ENCODE measurements at places on chromosomes 4 and X.

GRCh38 chrX:12443534-12444098, 305.3 kb downstream of the FRMPD4 start:
- no peak for DNase-seq

GRCh38 chr4:83618991-83619645, 83.2 kb downstream of the GPAT3 start:
- DNase-seq = no peak

GRCh38 chr4:138749303-138749702, 266.3 kb upstream of the NOCT start:
- no peak for DNase-seq

DNA sequence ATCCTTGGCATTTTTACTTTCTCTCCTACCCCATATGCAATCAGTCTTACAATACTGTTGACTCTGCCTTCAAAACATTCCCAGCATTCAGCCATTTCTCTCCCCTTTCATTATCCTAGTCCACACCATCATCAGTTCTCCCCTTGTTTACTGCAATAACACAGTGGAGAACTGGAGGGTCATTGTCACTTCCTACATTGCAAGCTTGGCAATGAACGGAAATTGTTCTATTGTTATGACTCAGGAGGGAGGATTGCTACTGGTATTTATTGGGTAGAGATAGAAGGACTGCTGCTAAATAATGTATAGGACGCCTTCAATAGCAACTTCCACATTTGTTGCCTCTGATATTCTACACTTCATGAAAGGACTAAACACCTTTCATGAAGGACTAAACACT, 231.8 kb downstream of the BANK1 start:
- no peak for DNase-seq

GRCh38 chrX:53195401-53195800, 29.6 kb downstream of the KDM5C start:
- no peak for DNase-seq

- DNase-seq = no peak
Measured at GRCh38 chr4:61517144-61517543, 317.0 kb downstream of the ADGRL3 start.

DNA sequence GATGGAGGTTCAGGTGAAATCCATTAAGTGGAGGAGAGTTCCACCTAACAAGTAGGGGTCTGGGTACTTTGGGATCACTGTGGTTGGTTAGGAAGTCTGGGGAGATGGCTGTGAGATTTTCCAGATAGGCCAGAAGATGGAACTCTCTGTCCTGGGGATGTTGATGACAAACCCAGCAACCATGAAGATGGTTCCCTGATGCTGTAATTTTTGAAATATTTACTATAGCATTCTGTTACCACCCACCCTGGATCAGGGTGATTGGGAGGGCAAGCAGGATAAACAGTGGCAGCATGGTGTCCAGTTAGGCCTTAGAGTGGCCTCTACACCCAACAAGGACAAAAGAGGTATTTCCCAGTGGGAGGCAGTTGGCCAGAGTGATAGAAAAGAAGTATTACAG, 15.9 kb upstream of the NELFA start:
- no peak for DNase-seq

GRCh38 chrX:21266949-21267348, 107.3 kb upstream of the CNKSR2 start:
- no peak for DNase-seq

DNA sequence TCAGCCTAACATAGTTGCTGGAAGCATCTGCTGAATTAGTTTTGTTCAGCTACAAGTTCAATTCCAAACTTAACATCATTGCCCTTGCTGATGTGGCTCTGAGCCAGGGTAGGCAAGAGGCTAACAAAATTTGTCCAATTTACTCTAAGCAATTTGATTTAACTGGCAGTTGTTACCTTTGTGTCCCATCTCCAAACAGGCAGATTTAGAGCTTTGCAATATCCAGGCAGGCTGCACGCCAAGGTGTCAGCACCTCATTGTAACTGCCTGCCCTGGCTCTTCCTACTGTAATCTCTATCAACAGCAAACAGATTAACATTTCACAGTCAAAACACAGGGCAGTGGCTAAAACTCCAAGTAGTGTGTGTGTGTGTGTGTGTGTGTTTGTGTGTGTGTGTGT, 2070.6 kb downstream of the PCDH7 start:
- no peak for DNase-seq

DNA sequence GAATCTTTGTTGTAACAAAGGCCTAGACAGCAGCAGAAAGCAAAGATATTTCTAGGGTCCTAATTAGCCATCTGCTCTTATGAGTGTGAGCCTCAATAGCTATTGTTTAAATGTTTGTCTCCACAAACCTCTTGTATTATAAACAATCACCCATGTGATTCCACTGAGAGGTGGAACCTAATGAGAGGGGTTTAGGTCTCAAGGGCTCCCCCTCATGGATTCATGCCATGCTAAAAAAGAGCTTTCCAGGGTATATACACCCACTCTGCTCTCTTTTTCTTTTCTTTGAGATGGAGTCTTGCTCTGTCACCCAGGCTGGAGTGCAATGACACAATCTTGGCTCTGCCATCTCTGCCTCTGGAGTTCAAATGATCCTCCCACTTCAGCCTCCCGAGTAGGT, 42.1 kb downstream of the TRIM61 start:
- DNase-seq = no peak

GRCh38 chr4:22987870-22988269, 295.1 kb downstream of the GBA3 start:
- no peak for DNase-seq

DNA sequence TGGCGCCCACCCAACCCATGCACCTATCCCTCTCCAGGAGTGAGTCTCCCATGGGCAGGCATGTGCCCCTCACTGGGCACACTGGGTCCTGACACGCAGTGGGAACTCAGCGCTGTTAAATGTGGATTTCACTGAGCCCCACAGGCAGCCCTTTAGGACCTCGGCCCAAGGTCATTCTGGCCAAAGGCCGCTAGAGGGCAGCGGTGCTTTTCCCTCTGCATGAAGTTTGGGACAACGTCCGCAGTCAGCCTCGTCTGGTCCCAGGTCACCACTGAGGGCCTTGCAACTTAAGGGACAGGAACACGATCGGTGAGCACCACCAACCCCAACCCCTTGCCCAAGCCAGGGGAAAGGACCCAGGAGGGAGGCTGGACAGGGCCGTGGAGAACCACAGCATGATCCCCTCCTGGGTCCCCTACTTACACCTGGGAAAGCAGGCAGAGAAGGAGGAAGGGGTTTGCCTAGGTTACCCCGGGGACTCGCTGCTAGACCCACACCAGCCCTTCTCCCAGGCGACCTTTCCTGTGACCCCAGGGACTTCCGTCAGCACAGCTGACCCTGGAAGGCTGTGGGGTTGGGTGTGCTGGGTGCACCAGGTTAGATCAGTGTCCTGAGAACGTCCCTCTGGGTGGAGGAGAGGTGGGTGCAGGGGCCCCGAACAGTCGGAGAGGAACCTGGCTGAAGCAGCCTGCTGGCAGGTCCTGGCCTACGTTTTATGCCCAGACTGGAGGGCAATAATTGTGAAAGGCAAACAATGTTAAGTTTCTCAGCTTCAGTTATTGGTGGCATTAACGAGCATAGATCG, 24.0 kb downstream of the CYTL1 start:
- peak; percentile 54 for DNase-seq

GRCh38 chr4:74682567-74683359, 111.6 kb downstream of the BTC start:
- no peak for DNase-seq

- DNase-seq = no peak
Measured at GRCh38 chr4:115334736-115335411, 221.5 kb upstream of the NDST4 start.

- no peak for DNase-seq
Measured at GRCh38 chrX:18920079-18920478, 63.8 kb downstream of the PHKA2 start.

DNA sequence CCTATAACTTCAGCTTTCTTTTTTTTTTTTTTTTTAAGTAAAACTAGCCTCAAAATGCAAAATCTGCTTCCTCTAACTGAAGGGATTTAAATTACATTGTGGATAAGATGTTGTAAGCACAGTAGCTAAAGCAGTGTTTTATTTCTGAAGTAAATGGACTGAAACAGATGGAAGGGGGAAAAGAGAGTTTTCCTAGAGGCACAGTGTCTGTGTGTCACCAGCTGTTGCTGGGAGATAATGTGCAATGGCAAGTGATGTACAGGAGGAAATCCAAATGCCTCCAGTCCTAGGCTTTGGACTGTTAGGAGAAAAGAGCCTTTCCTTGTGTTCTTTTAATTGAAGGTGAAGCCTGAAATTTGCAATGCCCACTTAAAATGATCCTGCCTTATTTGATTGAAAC, 672.1 kb downstream of the GRXCR1 start:
- DNase-seq = no peak

DNA sequence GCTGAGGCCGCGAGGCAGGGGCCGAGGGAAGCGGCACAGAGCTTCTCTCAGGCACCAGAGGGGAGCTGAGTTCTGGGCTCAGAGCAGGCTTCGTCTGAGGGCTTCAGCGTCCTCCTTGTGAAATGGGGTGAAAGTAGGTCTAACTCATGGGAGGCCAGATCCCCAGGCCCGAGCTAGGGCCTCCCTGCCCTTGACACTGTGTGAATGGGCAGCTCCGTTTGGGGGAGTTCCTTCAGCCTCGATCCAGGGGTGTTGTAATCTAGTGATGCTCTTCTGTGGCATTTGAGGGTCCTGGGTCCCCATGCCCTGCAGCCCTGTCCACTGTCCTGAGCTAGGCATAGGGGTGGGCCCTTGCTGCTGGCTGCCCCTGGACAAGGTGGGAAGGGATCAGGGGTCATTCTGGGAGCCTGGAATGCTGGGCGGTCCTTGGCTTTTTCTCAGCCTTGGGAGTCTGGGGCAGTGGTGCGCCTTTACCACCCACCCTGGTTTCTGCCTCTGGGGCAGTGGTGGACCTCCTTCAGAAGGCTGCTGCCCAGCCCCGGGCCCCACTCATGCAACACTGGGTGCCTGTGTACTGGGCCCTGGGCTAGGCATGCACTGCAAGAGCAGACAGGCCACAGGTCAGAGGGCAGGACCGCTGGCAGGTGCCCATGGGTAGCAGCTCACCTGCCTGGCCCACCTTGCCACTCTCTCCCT, 4.1 kb downstream of the SH3BP2 start:
- no peak for DNase-seq

- no peak for DNase-seq
Measured at GRCh38 chr4:99845708-99846469, 29.3 kb downstream of the DAPP1 start.

- DNase-seq = peak; percentile 87
Measured at GRCh38 chrX:1537031-1537715, at the start of gene P2RY8. Gene P2RY8 (minus strand): TSS chrX:1537185. CDS start chrX:1466558, 70,627 bp downstream.

DNA sequence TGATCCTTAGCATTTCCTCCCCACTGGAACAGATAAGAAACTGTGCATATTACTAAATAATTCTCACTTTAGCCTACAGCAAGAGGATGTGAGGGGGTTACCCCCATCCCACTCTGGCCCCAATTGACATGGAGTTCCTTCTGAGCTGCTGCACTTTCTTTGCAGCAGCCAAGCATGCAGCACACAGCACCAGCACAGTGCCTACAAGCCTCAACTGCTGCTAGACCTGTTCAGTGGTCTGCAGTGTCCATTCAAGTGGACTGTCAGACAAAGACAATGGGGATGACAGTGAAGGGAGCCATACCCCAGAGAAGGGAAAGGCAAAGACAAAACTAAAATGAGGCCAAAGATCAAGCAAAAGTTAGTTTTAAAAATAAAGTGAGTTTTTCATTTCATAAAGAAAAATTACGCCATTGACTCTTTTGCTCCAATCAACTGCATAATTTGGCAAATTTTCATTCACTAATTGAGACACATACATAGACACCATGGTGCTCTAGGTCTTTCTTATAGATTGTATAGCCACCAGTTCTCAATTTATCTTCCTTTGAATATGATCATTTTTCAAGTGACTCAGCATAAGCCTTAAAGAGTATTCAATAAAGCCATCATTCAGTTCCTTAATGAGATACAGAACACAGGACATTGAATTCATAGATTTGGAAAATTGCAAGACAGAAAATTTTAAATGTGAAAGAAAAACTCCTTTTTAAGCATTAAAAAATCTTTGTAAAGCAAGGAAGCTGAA, 410.6 kb downstream of the HNRNPD start:
- no peak for DNase-seq

GRCh38 chr4:83503974-83504373, 19.1 kb upstream of the ABRAXAS1 start:
- peak; percentile 18 for DNase-seq

DNA sequence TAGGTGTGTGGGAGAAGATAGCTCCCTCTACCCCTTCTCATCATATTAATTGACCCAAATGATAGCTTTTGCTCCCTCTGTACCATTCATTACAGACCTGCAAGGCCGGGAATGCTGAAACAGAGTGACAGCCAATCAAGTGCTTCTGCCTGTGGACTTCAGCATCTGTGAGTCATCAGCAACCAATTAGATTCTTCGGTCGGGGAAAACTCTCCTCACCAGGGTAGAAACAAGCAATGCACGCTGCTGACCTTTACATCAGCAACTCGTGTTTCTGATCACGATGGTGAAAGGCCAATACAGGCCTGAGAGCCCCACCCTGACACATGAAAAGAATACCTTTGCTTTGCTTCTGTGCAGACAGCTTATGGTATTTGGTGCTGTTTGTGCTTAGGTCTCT, 347.2 kb upstream of the DDX53 start:
- no peak for DNase-seq

DNA sequence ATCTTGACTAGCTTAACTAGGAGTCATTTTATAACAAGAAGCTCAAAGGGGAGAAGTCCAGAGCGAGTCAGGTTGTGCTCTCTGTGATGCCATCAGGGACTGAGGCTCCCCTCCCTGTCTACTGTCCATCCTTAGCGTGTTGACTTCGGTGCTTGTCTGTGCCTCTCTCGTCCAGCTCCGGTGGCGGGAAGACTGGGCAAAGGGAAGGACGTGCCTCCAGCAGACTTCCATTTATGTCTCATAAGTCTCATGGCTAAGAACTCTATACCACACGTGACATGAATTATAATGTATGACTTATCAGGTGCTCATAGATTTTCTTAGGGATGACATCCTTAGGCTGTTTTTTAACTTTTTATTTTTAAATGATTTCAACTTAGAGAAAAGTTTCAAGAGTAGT, 92.6 kb upstream of the TLR2 start:
- no peak for DNase-seq

GRCh38 chr4:2733844-2734574, 22.1 kb downstream of the TNIP2 start:
- no peak for DNase-seq

GRCh38 chr4:127261476-127261875, 371.3 kb upstream of the INTU start:
- DNase-seq = no peak

DNA sequence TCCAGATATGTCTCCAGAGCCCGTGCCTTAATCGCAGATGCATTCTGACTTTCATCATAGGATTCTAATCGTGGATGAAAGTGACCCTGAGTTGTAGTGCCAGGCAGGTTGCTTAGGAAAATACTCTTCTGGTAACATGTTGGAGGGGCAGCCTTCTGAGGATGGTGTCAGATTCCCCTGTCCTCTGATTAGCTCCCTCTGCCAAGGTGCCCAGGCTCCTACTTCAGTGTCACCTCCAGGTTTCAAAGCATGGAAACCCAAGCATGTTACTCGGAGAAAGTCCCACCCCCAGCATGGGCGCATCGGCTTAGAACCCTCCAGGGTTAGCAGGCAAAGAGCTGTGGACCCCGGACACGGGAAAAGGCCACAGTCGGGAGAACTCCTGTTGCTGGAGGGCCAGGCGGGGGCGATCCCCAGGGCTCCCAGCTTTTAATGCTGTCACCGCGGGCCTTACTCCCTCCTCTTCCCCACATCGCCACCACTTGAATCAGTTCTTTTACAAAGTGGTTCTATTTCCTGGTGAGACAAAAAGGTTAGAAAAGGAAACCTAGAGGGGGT, 44.5 kb downstream of the TRIM2 start:
- no peak for DNase-seq
